Ascending aorta (tissue), 2 donors: ENCODE measurements at places on chromosomes 1 and 21. TPM values are rescaled to one million over a fixed set of nuclear protein-coding genes. Genes with fewer than 3 reads are reported as not detected.
A peak's percentile ranks its signal among the peaks of the same experiment; 100 is the strongest.

DNA sequence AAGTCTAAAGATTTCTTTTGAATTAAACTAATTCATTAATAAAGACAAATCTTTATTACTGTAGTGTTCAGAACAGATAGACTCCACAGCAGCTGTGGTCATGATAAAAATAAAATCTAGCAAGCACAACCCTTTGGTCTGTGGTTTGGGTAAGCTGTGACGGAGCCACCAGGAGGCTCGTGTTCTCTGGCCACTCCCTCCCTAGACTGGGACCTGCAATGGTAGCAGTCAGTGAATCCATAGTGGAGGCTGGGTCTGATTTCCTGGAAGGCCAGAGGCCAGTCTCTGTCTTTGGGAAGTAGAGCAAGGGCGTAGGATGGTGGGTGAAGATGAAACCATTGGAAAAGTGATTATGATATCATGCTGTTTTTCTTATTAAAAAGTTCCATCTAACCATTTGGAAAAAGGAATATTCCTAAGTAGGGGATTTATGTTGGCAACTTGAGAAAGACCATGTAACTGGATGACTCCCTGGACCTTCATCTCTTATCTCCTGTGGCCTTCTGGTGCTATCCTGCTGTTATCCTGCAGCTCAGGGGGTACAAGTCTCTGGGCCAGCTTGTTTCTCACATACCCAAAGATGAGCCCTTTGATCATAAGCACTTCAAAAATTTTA lies 39.0 kb downstream of the TENT5C start:
- DNase-seq = no peak
- no peak overlapping the region for H3K27ac ChIP-seq
- no peaks in the 10 kb centered on the region for H3K36me3 ChIP-seq
- no peaks in the 10 kb centered on the region for H3K4me1 ChIP-seq
- H3K27me3 ChIP-seq = no peaks in the 10 kb centered on the region

Gene SLC25A34
- total RNA-seq = 5.7 TPM

Gene PRAMEF18
- not detected for total RNA-seq

DNA sequence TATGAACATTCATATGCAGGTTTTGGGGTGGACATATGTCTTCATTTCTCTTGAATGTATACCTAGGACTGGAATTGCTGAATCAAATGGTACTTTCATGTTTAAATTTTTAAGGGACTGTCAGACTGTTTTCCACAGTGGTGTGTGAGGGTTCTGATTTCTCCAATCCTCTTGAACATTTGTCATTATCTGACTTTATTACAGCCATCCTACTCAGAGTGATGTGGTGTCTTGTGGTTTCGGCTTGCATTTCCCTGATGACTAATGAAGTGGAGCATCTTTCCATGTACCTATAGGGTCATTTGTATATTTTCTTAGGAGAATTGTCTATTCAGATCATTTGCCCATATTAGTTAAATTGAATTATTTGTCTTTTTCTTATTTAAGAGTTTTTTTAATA lies 35.4 kb upstream of the ZNF281 start:
- H3K27ac ChIP-seq = no peak overlapping the region
- no peaks in the 10 kb centered on the region for H3K4me1 ChIP-seq
- no peaks in the 10 kb centered on the region for H3K36me3 ChIP-seq
- no peak overlapping the region for H3K4me3 ChIP-seq
- no peaks in the 10 kb centered on the region for H3K27me3 ChIP-seq

DNA sequence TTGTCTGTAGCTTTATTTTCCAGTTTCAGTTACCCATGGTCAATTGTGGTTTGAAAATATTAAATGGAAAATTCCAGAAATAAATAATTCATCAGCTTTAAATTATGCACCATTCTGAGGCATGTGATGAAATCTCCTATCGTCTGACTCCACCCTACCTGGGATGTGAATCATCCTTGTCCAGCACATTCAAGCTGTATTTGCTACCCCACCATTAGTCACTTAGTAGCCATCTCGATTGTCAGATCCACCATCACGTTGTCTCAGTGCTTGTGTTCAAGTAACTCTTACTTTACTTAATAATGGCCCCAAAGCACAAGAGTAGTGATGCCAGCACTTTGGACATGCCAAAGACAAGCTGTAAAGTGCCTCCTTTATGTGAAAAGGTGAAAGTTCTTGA lies 4.0 kb downstream of the STPG1 start:
- H3K4me3 ChIP-seq = no peak overlapping the region
- no peaks in the 10 kb centered on the region for H3K4me1 ChIP-seq
- no peak overlapping the region for H3K27ac ChIP-seq
- H3K27me3 ChIP-seq = no peaks in the 10 kb centered on the region

GRCh38 chr1:51661081-51661518 lies 44.2 kb downstream of the OSBPL9 start:
- peak overlapping the region; percentile 83 for H3K27ac ChIP-seq
- H3K4me3 ChIP-seq = peak overlapping the region; percentile 19
- no peak for DNase-seq
- H3K36me3 ChIP-seq = no peaks in the 10 kb centered on the region

DNA sequence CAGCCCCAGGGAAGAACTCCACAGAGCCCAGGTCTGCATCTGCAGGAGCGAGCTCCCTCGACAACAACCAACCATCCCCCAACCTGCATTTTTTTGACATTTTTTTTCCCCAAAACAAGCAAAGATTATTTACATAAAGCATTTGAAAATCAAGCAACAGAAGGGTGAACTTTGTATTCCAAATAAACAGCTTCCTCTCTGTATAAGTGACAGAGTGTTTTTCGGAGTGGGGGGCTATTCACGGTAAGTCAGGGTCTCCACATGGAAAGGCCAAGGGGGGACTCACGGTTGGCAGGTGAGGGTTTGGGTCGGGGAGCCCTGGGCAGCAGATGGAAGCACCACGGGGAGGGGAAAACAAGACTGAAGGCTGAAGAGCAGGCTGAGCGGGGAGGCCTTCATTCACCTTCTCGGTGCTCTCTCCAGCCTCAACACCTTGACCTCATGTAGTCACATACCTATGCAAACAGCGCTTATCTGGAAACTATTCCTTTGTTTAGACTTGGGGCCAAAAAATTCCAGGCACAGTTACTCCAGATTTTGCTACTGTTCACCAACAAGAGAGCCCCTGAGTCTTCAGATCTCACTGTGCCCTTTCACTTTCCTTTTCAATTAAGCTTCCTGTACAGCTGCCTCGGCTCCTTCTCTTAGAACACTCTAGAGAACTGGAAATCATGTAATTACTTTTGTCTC lies 27.6 kb downstream of the C2CD2 start:
- peak overlapping the region; percentile 97 for H3K27ac ChIP-seq
- no peak for DNase-seq
- H3K27me3 ChIP-seq = no peaks in the 10 kb centered on the region
- no peaks in the 10 kb centered on the region for H3K36me3 ChIP-seq
- H3K4me3 ChIP-seq = peak overlapping the region; percentile 39

Gene RSBN1
- 22.7 TPM for total RNA-seq

- no peak for DNase-seq
- no peaks in the 10 kb centered on the region for H3K27me3 ChIP-seq
- H3K4me1 ChIP-seq = peaks cover 5% of the 10 kb centered on the region
- H3K4me3 ChIP-seq = no peak overlapping the region
- H3K36me3 ChIP-seq = no peaks in the 10 kb centered on the region
- H3K27ac ChIP-seq = peak overlapping the region; percentile 88
Observed at GRCh38 chr1:203473781-203474305, 1.8 kb upstream of the PRELP start.

Gene AMY1C
- not detected for total RNA-seq

- H3K36me3 ChIP-seq = peaks cover 7% of the 10 kb centered on the region
- H3K27ac ChIP-seq = peak overlapping the region; percentile 71
- H3K4me3 ChIP-seq = peak overlapping the region; percentile 70
Observed at GRCh38 chr1:156677616-156678596, 699 bp upstream of the NES start.

GRCh38 chr1:15188678-15189077 lies 35.1 kb downstream of the TMEM51 start:
- H3K27ac ChIP-seq = no peak overlapping the region
- no peaks in the 10 kb centered on the region for H3K36me3 ChIP-seq
- H3K27me3 ChIP-seq = no peaks in the 10 kb centered on the region
- no peak overlapping the region for H3K4me3 ChIP-seq

DNA sequence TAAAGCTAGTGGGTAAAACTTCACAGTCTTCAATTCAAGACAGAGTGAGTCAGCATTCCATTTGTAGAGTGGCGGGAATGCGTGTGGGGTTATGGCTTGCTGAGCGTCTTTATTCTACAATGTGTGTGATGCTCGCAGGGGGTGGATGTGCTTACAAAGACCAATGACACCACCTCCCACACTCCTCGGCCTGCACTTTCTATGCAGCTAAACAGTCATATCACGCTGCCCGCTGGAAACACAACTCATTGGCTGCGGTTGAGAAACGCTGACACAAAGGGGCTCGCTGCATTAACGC lies 298.5 kb downstream of the PCP4 start:
- no peak overlapping the region for H3K4me3 ChIP-seq
- no peaks in the 10 kb centered on the region for H3K36me3 ChIP-seq
- H3K4me1 ChIP-seq = no peaks in the 10 kb centered on the region
- H3K27me3 ChIP-seq = no peaks in the 10 kb centered on the region
- no peak for DNase-seq

DNA sequence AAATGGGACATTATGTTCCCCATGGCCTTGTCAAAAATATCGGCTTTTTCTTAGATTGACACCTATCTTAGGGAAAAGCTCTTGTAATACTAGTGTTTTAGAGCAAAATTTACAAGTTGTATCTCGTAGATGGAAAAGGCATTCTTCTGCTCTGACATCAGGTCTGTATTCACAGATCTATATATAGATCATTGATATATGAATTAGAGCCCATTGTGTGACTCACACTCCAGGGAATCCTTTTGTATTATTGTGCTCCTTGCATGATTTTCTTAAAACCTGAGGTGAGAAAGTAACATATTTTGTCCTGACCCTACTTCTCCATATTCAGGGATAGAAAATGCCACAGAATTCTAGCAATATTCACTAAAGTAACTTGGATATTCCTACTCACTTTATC lies 1160.8 kb upstream of the B3GALT2 start:
- no peak overlapping the region for H3K4me3 ChIP-seq
- H3K27ac ChIP-seq = no peak overlapping the region
- no peaks in the 10 kb centered on the region for H3K4me1 ChIP-seq
- no peaks in the 10 kb centered on the region for H3K27me3 ChIP-seq
- DNase-seq = no peak
- H3K36me3 ChIP-seq = no peaks in the 10 kb centered on the region

DNA sequence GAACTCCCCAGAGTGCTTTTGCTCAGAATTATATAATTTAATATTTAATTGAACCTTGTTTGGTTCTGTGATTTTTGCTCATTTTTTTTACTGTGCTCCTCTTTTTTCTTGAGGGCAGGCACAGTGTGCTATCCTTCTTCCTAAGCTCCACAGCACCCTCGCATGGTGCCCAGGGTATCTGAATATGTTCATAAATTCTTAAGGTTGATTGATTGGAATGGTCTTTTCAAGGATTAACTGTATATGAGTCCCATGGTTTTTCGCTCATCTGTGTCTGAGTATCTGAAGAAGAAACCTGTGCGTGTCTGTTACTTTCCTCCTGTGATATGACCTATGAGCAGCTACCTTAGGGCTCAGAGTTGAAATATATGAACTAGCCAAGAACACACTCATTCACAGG lies 393.7 kb downstream of the HLX start:
- H3K27ac ChIP-seq = no peak overlapping the region
- no peaks in the 10 kb centered on the region for H3K27me3 ChIP-seq
- H3K4me3 ChIP-seq = no peak overlapping the region
- H3K36me3 ChIP-seq = no peaks in the 10 kb centered on the region
- H3K4me1 ChIP-seq = no peaks in the 10 kb centered on the region

DNA sequence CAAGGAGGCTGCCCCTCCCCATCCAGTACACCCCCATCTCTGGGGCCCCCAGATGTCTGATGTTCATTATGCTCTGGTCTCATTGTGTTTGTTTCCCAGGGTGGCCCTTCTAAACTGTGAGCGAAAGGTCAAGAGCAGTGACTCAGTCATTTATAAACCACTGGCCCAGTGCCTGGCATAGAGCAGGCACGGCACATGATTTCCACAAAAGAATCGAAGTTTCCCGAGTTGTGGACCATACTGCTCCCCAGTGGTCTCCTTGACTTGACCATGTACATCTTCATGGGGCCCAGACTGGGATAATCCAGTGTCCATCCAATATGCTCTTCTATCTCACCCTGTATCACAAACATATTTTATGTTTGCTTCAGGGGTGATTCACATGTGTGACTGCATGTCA lies 153.3 kb downstream of the NR5A2 start:
- DNase-seq = no peak
- no peaks in the 10 kb centered on the region for H3K4me1 ChIP-seq
- H3K27me3 ChIP-seq = no peaks in the 10 kb centered on the region
- no peak overlapping the region for H3K4me3 ChIP-seq
- no peak overlapping the region for H3K27ac ChIP-seq
- no peaks in the 10 kb centered on the region for H3K36me3 ChIP-seq

DNA sequence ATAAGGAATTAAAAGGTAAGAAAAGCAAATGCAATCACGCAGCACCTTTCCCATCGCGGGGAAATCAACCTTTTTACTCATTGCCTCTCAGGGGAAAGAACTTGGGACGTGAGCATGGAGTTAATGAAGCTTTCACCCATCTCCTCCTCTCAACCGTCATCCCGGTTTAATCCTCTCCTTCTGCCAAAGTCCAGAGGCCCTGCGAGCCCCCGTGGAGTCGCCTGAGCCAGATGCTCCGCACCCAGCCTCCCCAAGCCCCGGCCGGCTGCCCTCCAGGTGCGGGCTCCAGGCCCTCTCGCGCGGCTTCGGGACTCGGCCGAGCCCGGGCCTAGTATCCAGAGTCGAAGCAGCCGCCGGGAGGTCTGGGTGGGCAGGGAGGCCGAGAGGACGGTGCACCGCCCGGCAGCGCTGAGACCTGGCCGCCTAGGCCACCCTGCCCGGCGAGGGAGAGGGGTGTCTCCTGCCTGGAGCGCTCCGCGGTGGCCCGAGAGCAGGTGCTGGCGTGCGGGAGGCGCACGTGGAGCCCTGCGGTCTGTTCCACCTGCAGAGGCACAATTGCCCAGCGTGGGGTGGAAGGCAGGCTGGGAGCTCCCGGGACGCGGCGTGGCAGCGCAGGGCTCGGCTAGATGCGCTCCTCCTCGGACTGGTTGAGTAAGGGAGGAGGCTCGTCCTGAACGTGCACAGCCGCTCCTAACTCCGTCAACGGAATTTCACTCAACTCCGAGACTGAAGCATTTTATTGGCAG lies 218.5 kb downstream of the SDCCAG8 start:
- no peak overlapping the region for H3K27ac ChIP-seq
- peak overlapping the region; percentile 55 for H3K4me3 ChIP-seq
- H3K27me3 ChIP-seq = no peaks in the 10 kb centered on the region
- peaks cover 4% of the 10 kb centered on the region for H3K36me3 ChIP-seq
- no peak for DNase-seq
- H3K4me1 ChIP-seq = no peaks in the 10 kb centered on the region

GRCh38 chr1:226048886-226049285 lies 13.6 kb upstream of the H3-3A start:
- no peaks in the 10 kb centered on the region for H3K36me3 ChIP-seq
- no peak for DNase-seq
- H3K4me1 ChIP-seq = no peaks in the 10 kb centered on the region
- no peak overlapping the region for H3K4me3 ChIP-seq

GRCh38 chr1:60866226-60866900 lies 216.0 kb upstream of the NFIA start:
- H3K4me3 ChIP-seq = no peak overlapping the region
- no peak overlapping the region for H3K27ac ChIP-seq
- no peaks in the 10 kb centered on the region for H3K36me3 ChIP-seq

GRCh38 chr1:87148661-87149060 lies 180.0 kb upstream of the LMO4 start:
- no peaks in the 10 kb centered on the region for H3K36me3 ChIP-seq
- H3K4me1 ChIP-seq = peaks cover 9% of the 10 kb centered on the region
- DNase-seq = no peak
- H3K27me3 ChIP-seq = no peaks in the 10 kb centered on the region
